ENCODE measurements at places on chromosomes 7 and 10.
A peak's percentile ranks its signal among the peaks of the same experiment; 100 is the strongest.

DNA sequence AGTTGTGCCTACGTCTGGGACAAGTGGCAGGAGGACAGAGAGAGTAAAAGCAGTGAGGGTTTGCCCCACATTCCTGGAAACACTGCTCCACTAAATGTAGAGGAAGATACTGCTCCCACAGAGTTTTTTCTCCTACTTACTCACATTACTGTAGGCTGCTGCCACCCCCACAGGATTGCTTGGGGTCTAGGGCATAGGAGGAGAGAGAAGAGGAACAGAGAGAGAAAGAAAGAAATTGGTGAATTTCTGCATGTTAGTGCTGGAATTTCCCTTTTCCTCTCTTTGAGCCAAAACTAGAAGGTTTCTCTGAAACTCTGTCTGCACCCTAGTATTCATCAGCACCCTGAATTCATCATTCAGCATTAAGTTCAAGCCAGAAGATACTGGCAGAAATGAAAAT, 397.9 kb downstream of the INHBA start:
- no peak for DNase-seq

DNA sequence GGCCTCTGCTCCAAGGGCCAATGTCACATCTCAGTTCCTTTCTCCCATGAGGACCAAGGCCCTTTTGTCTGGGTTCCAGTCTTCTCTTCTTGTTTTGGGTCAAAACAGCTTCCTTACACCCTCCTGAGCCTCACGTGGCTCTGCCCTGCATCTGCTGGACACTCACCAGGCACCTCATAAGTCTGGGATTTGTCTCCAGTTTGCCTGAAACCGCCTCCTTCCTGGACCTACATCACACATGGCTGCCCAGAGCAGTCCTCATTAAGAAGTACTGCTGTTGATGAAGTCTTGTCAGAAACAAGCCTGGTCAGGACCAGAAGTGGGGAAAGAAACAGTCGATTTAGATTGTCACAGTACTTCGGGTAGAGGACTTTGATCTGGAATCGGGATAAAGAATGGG, 173.4 kb upstream of the BMPER start:
- DNase-seq = no peak

- peak; percentile 4 for DNase-seq
Observed at GRCh38 chr10:113626809-113627355, 37.0 kb downstream of the NRAP start.

DNA sequence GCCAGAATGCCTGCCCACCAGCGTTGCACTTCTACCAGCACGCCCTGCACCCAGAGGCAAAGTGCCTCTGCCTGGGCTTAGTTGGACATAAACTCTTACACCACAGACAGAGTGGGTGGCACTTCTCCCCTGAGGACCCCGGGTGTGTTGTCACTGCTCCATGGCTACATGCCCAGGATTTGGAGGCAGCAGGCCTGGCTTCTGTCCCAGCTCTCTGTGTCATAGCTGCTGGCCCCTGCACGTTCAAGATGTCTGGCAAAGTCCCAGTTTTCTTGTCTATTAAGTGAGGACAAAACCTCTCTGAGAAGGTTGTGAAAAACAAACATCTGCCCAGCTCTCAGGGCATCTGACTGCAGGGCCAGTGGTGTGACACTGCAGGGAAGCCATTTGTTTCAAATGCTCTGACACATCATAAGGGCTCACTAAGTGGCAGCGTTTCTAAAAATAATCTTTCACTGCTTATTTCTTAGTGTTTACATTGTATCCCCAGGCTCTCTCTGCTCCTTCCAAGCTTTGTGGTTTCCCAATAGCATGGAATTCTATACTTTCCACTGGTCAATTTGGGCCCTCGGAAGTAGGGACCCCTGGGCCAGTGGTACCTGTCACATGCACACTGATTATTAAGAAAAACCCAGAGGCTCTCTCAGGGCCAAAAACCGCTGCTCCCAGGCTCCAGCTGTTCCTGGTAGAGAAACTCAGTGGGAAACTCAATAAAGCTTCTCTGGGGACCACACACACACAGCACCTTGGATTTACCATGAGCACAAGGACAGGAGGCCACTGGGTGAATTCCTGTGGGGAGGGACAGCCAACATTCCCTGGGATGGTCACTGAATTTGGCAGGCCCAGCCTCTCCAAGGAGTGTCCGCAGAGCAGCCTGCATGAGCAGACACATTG, 86.2 kb upstream of the ANLN start:
- peak; percentile 90 for DNase-seq

- DNase-seq = no peak
Observed at GRCh38 chr10:22536620-22537019, 177.8 kb downstream of the PIP4K2A start.

DNA sequence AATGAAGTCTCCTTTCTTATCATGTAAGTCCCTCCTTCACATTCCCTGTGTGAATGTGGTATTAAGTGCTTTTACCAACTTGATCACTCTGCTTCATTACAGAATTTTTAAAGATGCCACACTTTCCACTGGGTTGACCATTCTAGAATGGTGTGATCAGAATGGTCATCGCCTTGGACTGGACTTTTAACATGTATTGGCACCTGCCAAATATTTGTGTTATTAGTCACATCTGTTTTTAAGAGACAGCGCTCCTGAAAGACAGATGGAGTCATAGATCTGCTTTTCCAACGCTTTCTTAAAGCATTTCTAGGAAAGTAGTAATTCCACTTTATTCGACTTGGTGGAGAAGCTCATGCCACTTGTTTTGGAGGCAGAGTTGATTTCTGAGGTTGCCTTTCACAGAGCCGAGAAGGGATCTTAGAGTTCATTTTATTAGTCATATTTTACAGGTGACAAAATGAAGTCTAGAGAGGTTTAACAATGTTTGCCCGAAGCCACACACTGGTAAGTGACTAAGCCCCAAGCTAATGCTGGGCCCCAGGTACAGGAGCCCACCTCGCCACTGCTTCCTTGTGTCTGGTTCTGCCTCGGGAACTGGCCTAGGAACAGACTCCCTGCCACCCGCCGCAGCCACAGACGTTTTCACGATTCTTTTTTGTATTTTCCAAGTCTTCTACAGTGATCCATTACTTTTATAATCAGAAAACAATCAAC, 10.4 kb upstream of the BAMBI start:
- DNase-seq = no peak

DNA sequence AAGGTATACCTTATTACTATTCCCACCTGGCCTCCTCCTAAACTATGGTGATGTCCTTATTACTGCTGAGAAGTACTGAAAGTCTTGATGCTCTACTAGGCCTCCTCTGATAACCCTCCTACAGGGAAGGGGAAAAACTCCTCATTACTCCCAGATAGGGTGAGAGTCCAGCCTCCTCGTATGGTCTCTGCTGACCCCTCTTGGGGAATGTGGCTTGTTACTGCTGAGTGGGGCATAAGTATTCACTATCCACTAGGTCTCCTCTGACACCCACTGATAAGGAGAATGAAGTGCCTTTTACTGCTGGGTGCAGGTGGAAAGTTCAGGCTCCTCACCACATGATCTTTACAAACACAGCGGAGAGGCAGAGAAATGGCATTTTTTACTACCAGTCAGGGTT, 222.9 kb downstream of the CHRM2 start:
- DNase-seq = no peak

DNA sequence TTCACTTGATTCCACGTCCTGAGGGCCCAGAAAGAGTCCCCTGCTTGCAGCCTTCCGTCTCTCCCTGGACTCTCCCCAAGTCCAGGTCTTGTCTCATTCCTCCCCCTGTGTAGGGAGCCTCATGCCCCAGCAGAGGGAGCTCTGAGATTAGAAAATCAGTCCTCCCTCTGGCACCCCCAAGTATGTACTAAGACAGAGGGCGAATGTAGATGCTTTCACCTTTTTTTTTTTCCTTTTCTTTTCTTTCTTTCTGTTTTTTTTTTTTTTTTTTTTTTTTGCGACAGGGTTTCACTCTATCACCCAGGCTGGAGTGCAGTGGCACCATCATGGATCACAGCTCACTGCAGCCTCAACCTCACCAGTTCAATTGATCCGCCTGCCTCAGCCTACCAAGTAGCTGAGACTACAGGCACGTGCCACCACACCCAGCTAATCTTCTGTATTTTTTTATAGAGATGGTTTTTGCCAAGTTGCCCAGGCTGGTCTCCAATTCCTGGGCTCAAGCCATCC, 10.3 kb downstream of the SFXN3 start:
- DNase-seq = peak; percentile 71

DNA sequence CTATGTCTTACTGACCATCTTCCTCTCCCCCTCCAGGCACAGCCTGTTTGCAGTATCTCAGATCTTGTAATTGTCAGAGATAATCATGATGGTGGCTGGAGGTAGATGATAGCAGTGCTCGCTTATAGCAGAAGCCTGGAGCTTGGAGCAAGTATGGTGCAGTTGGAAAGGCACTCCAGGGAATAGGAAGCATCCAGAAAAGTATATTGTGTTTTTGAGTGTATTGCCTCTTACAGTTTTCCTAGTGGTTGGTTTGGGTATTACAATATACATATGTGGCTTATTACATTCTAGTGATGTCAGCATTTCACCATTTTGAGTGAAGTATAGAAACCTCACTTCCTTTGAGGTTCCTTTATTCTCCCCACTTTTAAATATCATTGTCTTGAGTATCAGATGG, 101.5 kb downstream of the STK31 start:
- DNase-seq = no peak

- DNase-seq = no peak
Observed at GRCh38 chr10:102630663-102631062, 13.6 kb upstream of the TRIM8 start.

DNA sequence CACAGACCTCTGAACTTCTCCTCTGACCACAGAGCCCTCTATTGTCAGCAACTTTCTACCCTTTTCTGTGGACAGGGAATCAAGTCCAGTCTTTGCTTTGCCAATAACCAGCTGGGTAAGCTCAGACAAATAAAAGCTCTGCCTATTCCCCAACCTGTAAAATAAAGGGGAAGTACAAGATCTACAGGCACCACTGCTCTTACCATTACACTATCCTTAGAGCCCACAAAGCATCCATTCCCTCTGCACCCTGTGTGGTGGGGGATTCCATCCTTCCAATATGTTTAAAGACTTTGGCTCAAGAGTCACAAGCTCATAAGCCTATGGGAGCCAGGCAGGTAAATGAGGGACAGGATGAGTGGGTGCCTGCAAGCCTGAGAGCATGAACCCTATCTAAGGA, 88.2 kb downstream of the PARD3 start:
- DNase-seq = no peak

DNA sequence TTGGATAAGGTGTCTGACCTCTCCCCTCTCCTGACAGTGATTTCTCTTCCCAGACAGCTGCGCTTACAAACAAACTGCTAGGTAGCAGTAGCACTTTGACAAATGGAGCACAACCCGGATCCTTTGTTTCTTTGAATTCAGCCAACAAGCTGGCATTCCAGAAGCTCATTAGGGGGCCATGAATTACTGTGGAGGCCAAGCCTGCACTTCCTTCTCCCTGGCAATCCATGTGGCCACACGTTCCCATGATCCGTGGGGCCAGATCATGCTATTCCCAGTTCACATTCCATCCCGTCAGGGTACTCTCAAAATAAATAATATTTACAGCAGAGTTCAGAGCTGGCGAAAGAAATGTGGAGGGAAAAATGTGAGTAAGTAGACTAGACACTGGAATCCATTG, 172.4 kb downstream of the PRPF18 start:
- no peak for DNase-seq

DNA sequence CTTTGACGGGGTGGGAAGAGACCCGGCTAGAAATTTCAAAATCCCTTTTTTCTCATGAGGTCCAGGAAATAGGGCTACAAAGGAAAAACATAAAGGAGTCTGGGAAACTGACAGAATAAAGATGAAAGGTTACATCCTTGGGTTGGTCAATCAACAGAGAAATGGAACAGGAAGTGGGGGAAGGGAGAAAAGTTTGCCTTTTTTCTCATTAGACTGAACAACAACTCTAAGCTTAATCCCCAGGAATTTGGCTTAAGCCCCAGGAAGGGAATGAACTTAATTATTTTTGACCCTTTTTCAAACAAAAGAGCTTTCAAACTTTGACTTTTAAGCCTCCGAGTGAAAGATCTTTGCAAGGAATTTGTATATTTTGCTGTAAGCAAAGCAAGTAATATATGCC, 32.7 kb downstream of the LGI1 start:
- no peak for DNase-seq

GRCh38 chr7:68266004-68266579, 1269.5 kb downstream of the TYW1 start:
- no peak for DNase-seq
